ENCODE measurements at places on chromosomes 11 and 22.

DNA sequence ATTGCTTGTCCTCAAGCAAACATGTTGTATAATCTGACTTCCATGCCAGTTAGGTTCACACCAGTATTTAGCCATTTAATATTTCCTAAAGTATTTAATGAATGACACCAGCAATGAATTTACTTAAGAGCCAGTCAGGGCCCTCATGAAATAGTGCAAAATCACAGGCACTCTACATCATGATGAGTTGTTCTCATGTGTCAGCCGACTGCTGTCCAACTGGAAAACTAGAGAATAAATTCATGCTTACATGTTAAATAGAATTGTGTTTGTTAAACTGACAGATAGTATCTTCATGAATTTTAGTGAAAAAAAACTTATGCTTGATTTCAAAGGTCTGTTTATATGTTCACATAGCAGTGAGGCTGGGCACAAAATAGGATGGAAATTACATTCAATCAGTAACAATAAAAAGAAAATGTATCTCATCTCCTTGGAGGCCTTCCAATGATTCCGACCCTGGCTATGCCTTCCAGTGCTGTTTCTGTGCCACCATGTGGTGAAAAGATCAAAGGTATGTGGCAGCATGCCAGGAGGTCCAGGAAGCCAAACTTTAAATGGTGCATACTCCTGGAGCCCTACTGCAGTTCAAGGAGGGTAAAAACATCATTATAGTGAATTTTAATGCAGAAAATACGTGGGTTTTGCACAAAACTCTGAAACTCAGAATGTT is 45.2 kb downstream of the CTSC start:
- DNase-seq: no peak

DNA sequence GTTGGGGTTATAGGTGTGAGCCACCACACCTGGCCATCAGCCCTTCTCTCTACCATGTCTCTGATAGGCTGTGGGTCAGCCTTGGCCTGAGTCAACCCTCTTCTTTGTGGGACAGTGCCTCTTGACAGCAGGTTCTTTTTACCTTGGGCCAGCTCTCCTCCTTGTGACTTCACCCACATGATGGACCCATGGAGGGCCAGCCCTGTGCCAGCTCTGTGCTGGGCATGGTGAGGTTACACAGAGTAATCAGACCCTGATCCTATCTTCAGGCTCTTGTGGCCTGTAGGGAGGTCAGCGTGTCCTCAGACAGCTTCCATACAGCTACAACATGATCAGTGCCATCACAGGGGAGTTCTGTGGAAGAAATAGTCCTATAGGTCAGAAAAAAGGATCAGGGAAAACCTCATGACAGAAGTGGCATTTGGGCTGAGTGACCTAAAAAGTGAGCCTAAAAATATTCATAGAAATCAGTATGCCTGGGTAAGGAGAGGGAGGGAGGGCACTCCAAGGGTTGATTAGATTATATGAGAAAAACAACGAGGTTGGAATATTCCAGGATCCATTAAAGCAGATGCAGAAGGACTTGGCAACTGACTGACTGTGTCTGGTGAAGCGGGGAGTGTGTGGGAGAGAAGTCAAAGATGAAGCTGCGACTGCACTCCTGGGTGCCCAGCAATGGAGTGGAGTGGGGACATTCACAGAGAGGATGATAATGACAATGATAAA is 17.1 kb downstream of the OTOG start:
- DNase-seq: no peak

GRCh38 chr11:67611165-67611564 is 4.4 kb downstream of the NDUFV1 start:
- no peak for DNase-seq

DNA sequence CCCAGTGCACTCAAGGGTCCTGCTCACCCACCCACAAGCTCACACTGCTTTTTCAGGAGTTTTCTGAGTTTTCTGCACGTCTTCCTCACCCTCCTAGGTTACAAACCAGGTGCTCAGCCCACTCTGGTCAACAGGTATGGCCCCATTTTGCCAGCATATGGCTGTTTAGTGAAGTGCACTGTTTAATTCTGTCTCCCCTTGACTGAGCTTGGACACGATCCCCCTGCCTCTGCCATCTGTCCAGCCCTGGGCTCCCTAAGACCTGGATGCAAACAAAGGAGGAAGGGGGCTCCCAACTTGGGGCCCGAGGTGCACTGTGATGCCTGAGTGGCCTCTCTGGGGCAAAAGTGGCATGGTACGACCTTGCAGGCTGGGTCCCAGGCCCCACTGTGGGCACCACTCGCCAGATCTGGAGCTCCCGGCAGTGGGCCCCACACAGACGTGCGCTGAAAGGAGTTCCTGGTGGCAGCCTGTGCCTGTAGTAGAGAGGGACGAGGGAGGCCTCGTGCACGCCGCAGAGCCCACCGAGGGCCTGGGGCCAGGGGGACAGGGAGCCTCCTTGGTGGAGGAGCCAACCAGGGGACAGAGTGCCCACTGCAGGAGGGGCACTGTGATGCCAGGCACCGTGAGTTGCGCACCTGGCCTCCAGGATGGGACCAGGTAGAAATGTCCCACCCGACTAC is 37.3 kb upstream of the COMT start:
- DNase-seq: no peak

- no peak for DNase-seq
These were observed 69.7 kb downstream of the PRMT3 start for GRCh38 chr11:20457001-20457799.

DNA sequence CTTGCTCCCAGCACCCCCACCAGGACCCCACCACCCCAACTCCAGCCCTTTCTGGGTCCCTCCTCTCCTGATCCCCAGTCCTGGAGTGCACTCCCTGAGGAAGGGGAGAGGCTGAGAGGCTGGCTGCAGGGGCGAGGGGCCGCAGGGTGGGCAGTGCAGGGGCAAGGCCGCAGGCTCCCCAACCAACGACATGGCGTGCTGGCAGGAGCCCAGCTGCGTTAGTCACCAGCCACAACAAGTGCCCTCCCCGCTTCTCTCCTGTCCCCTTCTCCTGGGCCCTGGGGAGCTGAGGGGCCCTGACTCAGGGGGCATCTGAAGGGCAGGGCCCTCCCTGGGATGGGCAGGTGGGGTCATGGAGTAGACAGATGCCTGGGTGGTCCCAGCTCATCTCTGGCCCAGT is 2.3 kb downstream of the CABP7 start:
- DNase-seq: no peak

- DNase-seq: no peak
These were observed 176.7 kb upstream of the NCAM1 start for GRCh38 chr11:112784323-112785073.

GRCh38 chr11:26859416-26859815 is 134.5 kb upstream of the FIBIN start:
- DNase-seq: no peak

GRCh38 chr11:125268611-125269010 is 104.1 kb downstream of the PKNOX2 start:
- DNase-seq: no peak

- no peak for DNase-seq
These were observed 395.8 kb downstream of the RAB38 start for GRCh38 chr11:87779276-87780067.

DNA sequence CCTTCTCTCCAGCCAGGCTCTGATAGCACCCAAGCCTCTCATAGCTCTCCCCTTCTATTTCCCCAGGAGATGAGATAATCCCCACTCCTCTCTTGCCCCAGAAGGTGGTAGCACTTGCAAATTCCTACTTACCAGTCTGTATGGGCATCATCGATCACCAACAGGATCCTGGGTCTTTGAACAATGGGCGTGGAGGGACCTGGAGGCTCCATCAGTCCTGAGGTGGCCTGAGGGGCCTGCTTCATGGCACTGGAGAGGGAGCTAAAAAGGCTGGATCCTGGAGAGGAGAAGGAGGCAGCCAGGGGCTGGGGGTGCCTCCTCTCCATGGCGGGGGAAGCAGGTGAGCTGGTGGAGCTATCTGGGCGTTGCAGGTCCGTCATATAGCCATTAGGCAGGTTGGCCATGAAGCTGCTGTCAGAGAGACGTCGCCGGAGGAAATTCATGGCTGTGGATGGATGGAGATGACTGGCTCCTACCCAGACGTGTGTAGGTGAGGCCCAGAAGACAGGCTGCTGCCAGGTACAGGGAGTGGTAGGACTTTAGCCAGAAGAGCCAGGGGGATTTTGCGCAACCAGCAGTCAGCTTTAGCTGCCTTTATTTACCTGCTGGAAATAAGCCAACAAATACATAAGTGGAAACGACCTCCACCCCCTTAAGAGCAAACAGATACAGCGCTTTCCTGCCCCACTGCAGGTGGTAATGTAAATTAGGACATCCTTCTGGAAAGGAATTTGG is 51.8 kb downstream of the SYN3 start:
- DNase-seq: no peak

DNA sequence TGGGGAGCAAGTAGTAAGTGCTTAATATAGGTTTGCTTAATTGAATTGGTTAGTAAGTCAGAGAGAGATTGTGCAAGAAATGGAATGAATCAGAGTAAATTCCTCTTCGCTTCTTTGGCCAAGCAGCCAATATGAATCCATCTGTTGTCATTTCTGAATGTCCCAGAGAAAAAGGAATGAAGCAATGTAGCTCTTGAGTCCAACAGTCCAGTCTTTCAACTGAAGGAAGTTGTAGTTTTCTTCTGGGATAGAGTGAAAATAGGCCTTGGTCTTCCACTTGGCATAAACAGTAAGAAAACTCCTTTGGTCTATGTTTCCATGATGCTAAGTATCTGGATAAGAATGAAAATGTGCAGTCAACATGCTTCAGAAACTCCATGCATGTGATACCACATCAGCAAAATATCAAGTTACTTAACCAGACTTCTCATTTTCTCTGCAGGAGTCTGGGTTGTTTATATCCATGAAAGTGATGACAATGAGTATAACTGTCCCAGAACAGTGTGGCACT is 1.8 kb upstream of the FIBIN start:
- no peak for DNase-seq

GRCh38 chr22:43850529-43850928 is 11.8 kb downstream of the SULT4A1 start:
- no peak for DNase-seq

- no peak for DNase-seq
These were observed 862 bp downstream of the GGA1 start for GRCh38 chr22:37609240-37610152.

- DNase-seq: peak; percentile 19
These were observed 181.2 kb downstream of the WNT11 start for GRCh38 chr11:76025068-76025467.

- DNase-seq: no peak
These were observed 17.4 kb downstream of the LRFN4 start for GRCh38 chr11:66874232-66874631.

DNA sequence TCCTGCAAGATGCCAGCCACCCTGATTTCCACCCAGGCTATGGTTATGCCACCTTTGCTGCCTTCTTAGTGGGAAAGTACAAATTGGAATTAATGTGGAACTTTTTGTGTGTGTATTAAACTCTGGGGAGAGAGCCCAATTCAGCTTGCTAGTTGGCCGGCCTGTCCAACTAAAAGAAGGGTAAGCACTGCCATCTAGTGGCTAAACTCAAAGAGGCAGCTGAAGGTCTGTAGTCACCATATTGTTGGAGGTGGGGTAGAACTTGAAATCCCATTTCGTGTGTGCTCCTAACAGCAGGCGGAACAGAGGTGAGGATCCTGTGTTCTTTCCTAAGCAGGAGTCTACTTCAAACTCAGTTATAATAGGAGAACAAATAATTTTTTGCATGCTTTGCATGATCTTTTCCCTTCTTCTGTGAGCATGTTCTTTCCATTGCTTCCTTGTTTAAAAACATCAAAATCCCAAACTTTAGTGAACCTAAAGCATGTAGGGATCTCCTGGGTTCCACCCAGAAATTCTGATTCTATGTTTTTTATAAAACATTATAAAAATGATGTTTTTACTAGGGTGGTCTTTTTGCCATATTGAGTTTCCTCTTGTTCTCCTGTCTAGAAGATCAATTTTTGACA is 138.8 kb upstream of the SORL1-AS1 start:
- peak; percentile 70 for DNase-seq

- no peak for DNase-seq
These were observed 30.9 kb upstream of the CSNK1E start for GRCh38 chr22:38347944-38348750.

- no peak for DNase-seq
These were observed 5.9 kb downstream of the TKFC start for GRCh38 chr11:61338783-61339489.

- no peak for DNase-seq
These were observed 18.1 kb downstream of the RNH1 start for GRCh38 chr11:488992-489391.

- DNase-seq: no peak
These were observed 57.2 kb upstream of the FAM181B start for GRCh38 chr11:82790723-82791484.

DNA sequence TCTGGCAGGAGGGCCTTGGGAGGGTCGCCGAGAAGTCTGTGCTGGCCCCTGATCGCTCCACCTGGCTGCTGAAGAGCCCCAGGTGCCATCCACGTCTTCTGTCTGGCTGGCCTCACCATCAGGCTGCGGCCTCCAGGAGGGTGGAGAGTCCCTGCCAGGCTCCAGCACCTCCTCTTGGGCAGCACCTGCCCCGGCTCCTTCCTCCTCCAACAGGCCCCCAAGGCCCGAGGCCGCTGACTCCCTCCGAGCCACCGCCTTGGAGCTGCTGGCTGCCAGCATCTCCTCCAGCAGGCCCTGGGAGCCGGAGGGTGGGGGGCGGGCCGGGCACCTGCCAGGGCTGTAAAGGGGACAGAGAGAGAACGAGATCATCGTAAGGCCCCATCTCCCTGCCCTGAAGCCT is 22.3 kb downstream of the TNKS1BP1 start:
- no peak for DNase-seq

- DNase-seq: no peak
These were observed at the start of gene HSPB2 for GRCh38 chr11:111912535-111912934. Gene HSPB2, plus strand, starts transcription at chr11:111912734. Its CDS starts 96 bp downstream, at chr11:111912830.

Measured in renal cortex interstitium (tissue), 15 donors.